ENCODE measurements at places on chromosomes 12 and 14. TPM values are rescaled to one million over a fixed set of nuclear protein-coding genes. Genes with fewer than 3 reads are reported as not detected.

DNA sequence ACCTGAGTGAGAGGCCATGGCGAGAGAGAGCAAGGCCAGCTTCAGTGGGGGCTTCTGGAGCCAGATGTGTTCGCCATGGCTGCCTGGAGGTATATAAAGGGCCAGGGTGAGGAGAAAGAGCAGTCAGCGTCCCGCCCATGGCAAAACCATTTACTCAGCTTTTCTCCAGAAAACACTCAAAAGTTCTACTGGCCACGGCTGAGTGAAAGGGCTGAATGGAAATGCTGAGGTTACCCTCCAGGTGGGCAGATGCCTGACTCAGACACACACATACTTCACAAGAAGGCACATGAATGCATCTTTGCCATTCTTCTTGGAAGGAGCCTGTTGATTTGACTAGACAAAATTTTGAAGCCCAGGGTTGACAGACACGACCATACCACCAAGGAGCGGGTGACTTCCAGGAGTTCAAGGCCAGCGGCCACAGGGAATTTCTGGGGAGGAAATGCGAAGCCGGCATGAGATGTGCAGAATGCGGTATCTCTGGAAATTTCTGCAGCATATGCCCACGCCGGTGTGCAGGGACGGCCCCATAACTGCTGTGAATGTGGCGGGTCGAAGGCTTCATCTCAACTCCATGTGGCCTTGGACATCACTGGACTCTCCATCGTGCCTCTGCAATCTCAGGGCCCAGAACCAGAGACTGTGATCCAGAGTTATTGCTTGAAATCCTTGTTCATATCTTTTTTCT, at the start of gene IL31:
TSS of gene IL31 (minus strand) at position 67 of the 691 bp plus-strand sequence. CDS start at position 18, 49 bp downstream.
- no peak within 1 kb of the TSS for H3K4me3 ChIP-seq
- no peaks in the 10 kb centered on the region for H3K4me1 ChIP-seq
- no peak within 1 kb of the TSS for H3K27ac ChIP-seq
- H3K27me3 ChIP-seq = peaks cover 13% of the 10 kb centered on the region
- H3K36me3 ChIP-seq = no peaks in the 10 kb centered on the region
- no peak for DNase-seq

GRCh38 chr12:49974231-49974675, 1.5 kb downstream of the AQP6 start:
- H3K4me1 ChIP-seq = peaks cover 18% of the 10 kb centered on the region
- no peaks in the 10 kb centered on the region for H3K36me3 ChIP-seq
- H3K27ac ChIP-seq = peak overlapping the region; percentile 50

- no peak overlapping the region for H3K4me3 ChIP-seq
- H3K4me1 ChIP-seq = no peaks in the 10 kb centered on the region
- H3K27ac ChIP-seq = no peak overlapping the region
- no peaks in the 10 kb centered on the region for H3K27me3 ChIP-seq
Observed at GRCh38 chr12:76449016-76449415, 100.8 kb upstream of the BBS10 start.

- H3K27me3 ChIP-seq = no peaks in the 10 kb centered on the region
- no peak for DNase-seq
- peaks cover 2% of the 10 kb centered on the region for H3K36me3 ChIP-seq
Observed at GRCh38 chr14:74085828-74086227, 1.1 kb downstream of the LIN52 start.

DNA sequence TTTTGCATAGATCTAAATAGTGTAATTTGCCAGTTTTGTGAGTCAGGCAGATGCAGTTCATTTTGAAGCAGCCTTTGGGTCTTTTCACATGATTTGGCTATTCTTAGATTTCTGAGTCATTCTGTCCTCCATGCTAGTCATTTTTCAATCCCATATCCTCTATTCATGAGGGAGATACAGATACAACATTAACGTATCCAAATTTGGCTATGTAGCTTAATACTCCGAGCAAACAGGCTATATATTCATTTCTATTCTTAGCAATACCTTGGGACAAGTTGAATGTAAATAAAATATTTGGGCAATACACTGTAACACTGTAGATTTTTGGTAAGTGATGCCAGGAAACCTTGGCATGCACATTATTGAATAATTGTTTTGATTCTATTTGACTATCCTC, 270.7 kb upstream of the PDE3A start:
- no peaks in the 10 kb centered on the region for H3K36me3 ChIP-seq
- no peak overlapping the region for H3K4me3 ChIP-seq
- H3K4me1 ChIP-seq = no peaks in the 10 kb centered on the region
- H3K27me3 ChIP-seq = peaks cover 5% of the 10 kb centered on the region
- no peak overlapping the region for H3K27ac ChIP-seq

GRCh38 chr12:108179305-108179704, 50.2 kb downstream of the WSCD2 start:
- no peak overlapping the region for H3K4me3 ChIP-seq
- H3K27me3 ChIP-seq = no peaks in the 10 kb centered on the region
- H3K36me3 ChIP-seq = no peaks in the 10 kb centered on the region
- no peaks in the 10 kb centered on the region for H3K4me1 ChIP-seq
- H3K27ac ChIP-seq = no peak overlapping the region
- DNase-seq = no peak

- no peak for DNase-seq
- H3K27ac ChIP-seq = no peak overlapping the region
- peaks cover 36% of the 10 kb centered on the region for H3K27me3 ChIP-seq
- no peaks in the 10 kb centered on the region for H3K4me1 ChIP-seq
Observed at GRCh38 chr12:51895378-51896135, 7.7 kb downstream of the ANKRD33 start.

DNA sequence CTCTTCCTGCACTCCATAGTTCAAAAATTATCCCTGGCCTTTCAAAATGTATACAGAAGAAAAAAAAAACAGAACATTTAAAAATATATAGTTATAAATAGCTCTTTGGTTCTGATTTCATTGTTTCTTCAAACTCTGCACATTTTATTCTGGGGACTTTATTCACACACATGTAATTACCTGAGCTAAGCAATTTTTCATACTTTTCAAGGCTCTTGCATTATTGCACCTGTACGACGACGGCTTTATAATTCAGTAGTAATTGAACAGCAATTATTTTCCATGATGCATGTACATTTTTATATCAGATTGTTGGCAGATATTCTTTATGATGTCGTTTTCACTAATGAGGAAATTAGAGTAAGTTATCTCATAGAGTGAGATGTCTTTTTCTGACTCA, 13.5 kb upstream of the SLC15A5 start:
- no peaks in the 10 kb centered on the region for H3K4me1 ChIP-seq
- no peaks in the 10 kb centered on the region for H3K36me3 ChIP-seq
- no peak for DNase-seq

DNA sequence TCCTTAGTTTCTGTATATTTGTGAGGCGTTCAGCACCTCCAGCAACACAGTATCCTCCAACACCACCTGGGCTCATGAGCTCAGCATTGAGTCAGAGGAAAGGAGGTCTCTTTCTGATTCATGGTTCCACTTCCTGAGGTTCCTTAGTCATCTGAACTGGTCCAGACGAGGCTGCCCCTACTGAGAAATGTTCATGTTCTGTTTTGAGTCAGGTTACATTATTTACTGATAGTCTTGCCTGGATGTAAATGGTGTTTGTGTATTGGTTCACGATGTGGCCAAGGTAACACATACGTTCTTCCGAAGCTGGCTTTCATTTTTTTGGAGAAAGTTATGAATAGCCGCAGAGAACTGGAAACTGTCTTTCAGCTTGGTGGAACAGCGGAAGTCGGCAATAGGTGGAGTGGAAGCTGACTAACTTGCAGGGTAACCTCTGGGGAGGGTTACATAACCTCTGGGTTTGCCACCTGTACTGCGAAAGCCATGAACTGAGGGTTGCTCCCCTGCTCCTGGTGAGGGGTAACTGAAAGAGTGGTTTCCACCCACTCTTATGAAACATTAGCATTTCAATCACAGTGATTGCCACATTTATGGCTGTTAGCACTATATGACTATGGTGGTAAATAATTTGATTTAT, 42.2 kb upstream of the MANSC4 start:
- H3K27ac ChIP-seq = no peak overlapping the region
- no peak for DNase-seq
- peaks cover 14% of the 10 kb centered on the region for H3K4me1 ChIP-seq

GRCh38 chr12:50934371-50934851, 17.9 kb upstream of the HIGD1C start:
- DNase-seq = no peak
- peak overlapping the region; percentile 88 for H3K27ac ChIP-seq
- peaks cover 58% of the 10 kb centered on the region for H3K4me1 ChIP-seq

DNA sequence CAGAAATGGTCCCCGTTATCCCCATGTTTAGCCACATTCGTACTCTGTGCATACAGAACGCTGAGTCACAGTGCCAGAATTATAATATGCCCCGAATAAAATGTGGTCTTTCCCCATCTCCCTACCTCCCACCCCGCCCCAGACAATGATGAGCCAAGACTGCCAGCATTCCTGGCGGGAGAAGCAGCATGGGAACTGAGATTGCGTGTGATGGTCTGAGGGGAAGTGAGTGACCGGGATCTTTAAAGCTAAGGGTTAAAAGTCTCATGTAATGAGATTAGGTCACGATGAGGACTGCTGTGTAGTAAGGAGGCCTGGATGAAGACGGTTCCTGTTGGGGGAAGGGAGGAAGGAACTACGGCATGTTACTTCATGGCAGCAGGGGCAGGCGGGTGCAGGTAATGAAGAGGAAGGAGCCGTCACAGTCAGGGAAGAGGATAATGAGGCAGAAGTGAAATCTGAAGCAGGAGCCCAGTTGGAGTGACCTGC, 243.3 kb upstream of the FKBP4 start:
- H3K4me1 ChIP-seq = no peaks in the 10 kb centered on the region
- no peak overlapping the region for H3K4me3 ChIP-seq
- H3K36me3 ChIP-seq = peaks cover 21% of the 10 kb centered on the region

ARF3 gene
- total RNA-seq = 48.4 TPM

IL22 gene
- not detected for total RNA-seq

CLEC4E gene
- total RNA-seq = not detected

KRT82 gene
- not detected for total RNA-seq

EEA1 gene
- 13.5 TPM for total RNA-seq

MYF6 gene
- not detected for total RNA-seq

TMTC3 gene
- total RNA-seq = 2.9 TPM

Measured in stomach (tissue), 19 donors.